ENCODE measurements at places on chromosomes 13 and 19. TPM values are rescaled to one million over a fixed set of nuclear protein-coding genes. Genes with fewer than 3 reads are reported as not detected.

CDKN2D gene
- total RNA-seq, result 5.0 TPM

PSG6 gene
- total RNA-seq, result not detected

CEACAM20 gene
- total RNA-seq, result not detected

ZNF528 gene
- 42.8 TPM for total RNA-seq

CGB5 gene
- total RNA-seq, result not detected

CYP2F1 gene
- total RNA-seq, result not detected

PINLYP gene
- 7.7 TPM for total RNA-seq

C19orf85 gene
- total RNA-seq, result not detected

C13orf46 gene
- total RNA-seq, result 0.18 TPM

DCT gene
- not detected for total RNA-seq

KLF12 gene
- 25.4 TPM for total RNA-seq

- DNase-seq, result no peak
Measured at GRCh38 chr19:42323852-42324654, 1.4 kb upstream of the MEGF8 start.

GRCh38 chr13:110073982-110074381 lies 233.0 kb downstream of the COL4A1 start:
- DNase-seq, result no peak

DNA sequence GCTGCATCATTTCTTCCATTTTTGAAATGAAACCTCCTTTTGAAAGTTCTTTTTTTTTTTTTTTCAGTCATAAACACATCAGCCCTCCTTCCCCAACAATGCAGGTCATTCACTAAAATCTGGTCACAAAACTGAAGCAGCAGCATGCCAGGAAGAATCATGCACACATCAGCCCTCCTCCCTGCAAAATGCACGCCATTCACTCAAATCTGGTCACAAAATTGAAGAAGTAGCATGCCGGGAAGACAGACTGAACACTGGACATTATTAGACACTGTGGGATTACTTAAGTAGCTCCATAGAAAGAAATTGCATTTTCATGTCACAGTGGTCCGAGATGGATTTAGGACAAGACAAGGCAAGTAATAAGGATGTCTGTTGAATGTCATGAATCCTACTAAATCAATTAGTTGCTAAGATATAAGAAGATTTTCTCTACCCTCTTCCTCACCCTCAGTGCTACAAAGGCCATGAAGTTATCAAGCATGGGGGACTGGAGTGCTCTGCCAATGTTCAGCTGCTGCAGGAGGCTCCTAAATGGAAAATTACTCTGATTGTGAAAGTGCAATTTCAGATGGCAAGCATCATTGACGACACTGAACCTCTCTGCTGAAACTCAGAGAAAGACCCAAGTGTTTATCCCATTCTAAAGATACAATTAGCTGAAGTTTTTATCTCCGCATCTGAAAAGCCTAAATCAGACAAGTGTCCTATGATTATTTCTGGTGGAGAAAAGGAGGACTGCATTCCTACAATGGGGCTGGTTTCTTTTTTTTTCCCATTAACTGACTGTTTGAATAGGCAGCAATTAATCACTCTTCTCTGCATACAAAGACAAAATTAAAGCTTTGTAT lies 913.2 kb downstream of the DIAPH3 start:
- DNase-seq, result no peak

DNA sequence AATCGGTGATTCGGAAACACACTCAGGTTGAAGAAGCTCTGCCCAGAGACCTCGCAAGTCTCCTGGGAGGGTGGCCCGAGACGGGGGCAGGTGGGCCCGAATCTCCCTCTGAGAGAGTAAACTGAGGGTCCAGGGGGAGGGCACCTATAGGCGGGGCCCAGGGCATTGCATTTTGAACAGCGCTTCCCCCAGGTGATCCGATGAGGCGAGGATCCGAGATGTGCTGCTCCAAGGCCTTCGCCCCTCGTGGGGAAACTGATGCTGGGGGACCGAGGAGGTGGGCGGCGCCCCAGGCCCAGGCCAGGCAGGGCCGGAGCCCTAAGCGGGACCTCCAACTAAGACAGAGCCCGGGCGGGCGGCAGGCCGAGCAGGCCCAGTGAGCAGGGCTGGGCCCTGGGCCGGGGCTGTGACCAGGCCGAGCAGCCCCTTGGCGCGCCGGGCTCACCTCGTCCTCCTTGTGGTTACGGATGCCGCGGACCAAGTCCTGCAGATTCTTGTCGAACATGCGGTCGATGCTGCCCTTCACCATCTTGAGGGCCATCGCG lies 500 bp downstream of the AP3D1 start:
- peak; percentile 29 for DNase-seq

DNA sequence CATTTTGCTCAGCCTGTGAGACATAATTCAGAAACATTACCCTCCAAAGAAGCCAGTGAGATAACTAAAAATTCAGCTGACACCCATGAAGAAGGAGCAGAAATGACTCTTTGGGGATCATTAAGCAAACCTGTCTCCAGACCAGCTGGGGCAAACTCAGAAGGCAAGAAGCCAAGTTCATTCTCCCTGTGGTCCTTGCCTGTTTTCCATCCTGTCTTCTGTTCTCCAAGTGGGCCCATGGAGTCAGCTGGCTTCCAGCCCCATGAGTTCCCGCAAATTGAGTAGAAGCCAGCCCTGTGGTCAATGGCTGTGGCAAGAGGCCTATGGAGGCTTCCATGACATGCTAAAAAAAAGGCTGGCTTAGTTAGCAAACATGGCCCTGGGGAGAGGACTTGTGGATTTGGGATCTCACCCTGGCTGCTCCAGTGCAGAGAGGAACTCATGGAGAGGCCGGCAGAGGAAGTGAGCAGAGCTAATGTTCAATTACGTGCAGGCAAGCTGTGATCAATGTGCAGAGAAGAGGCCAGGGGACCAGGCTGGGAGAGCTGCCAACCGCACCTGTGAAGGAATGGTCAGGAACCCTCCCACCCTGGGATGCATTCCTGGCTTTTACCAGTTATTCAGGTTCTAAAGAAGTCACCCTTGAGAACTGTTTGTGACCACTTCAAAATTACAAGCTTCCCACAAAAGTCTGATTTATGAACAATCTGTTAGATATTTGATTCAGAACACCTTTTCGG lies 229.1 kb downstream of the TSHZ3 start:
- no peak for DNase-seq

GRCh38 chr19:55256562-55257460 lies 2.0 kb downstream of the PPP6R1 start:
- DNase-seq, result no peak

- no peak for DNase-seq
Measured at GRCh38 chr13:33108620-33109019, 92.4 kb downstream of the KL start.

GRCh38 chr19:47813304-47813994 lies 8.3 kb upstream of the CRX start:
- DNase-seq, result peak; percentile 83

GRCh38 chr19:46723023-46723461 lies 6.1 kb upstream of the PRKD2 start:
- DNase-seq, result no peak

GRCh38 chr13:110457361-110457760 lies 104.2 kb downstream of the RAB20 start:
- DNase-seq, result no peak

GRCh38 chr13:52393572-52394357 lies 12.2 kb downstream of the THSD1 start:
- DNase-seq, result no peak

- no peak for DNase-seq
Measured at GRCh38 chr13:33799950-33800592, 17.9 kb upstream of the RFC3 start.

DNA sequence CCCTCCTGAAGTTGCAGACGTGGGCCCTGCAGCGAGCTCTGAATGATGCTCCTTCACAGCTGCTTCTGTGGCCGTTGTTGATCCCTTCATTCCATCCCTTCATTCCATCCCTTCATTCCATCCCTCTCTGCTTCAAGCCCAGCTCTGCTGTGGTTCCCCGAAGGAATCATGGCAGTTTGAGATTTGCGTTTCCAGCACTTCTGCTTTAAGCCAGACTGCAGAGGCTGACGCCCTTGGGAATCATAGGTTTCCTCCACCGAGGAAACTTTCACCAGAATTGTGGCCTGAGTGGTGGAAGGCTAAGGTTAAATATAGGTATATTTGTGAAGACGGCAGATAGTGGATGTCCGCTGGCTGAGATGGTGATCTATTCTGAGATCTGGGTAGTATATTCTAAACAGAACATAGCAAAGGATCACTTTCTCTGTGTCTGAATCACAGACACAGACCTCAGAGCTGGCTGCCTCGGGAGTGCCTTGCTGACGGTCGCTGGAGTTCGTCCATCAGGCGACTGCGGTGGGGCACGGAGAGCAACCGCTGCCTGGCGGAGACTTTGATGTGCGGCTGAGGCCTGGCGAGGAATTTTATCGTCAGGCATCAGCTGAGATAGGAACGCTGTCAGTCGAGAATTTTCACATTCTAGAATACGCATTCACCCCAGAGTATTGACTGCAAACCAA lies 42.8 kb upstream of the DCUN1D2 start:
- DNase-seq, result no peak

DNA sequence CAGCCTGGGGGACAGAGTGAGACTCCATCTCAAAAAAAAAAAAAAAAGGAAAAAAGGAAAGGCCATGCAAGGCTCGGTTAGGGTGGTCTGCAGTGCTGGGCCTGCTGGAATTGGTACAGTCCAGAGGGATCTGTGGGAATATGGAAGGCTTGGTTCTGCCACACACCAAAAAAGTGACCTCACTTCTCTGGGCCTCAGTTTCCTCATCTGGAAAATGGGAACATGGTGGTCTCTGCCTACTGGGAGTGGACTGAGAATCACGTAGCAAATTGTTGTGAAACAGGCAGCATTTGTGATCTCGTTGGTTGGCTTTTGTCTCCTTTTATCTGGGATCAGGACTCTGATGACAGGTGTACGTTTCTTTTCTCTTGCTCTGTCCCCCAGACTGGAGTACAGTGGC lies 7.5 kb downstream of the DNM2 start:
- no peak for DNase-seq

DNA sequence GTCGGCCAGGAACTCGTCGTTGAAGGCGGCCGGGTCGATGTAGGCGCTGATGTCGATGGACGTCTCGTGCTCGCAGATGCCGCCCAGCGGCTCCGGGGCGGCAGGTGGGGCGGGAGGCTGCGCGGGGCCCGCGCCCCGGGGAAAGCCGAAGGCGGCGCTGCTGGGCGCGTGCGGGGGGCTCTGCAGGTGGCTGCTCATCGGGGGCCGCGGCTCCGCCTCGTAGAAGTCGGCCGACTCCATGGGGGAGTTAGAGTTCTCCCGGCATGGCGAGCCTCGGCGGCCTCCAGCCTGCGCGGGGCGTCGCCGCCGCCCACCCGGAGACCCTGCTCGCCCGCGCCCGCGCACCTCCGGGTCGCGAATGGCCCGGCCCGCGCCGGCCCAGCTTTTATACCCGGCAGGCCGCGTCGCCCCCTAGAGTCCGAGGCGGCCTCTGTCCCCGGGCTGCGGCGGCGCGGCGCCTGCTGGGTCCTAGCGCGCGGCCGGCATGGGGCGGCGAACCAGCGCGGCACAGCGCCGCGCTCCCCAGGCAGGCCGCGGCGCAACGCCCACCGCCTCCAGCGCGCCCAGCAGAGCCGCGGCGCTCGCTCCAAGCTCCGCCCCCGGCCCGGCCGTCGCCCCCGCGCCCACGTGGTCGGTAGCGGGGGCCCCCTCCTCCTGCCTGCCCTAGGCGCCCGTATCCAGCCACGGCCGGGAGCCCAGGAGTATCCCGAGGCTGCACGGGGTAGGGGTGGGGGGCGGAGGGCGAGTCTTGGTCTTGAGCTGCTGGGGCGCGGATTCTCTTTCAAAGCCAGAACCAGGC lies at the start of gene CEBPA:
TSS of gene CEBPA (minus strand) at position 360 of the 799 bp plus-strand sequence. CDS start at position 240, 120 bp downstream.
- DNase-seq, result peak; percentile 81

GRCh38 chr13:112453207-112453829 lies 77.2 kb downstream of the SPACA7 start:
- no peak for DNase-seq

GRCh38 chr13:85314686-85315085 lies 484.5 kb downstream of the SLITRK6 start:
- DNase-seq, result no peak

Data from progenitor cell of endocrine pancreas (in vitro differentiated cells).